ENCODE measurements at places on chromosomes 2 and 18.

- no peak for DNase-seq
Observed at GRCh38 chr2:204174034-204174433, 237.5 kb downstream of the ICOS start.

- no peak for DNase-seq
Observed at GRCh38 chr2:120626566-120626965, 109.1 kb upstream of the GLI2 start.

DNA sequence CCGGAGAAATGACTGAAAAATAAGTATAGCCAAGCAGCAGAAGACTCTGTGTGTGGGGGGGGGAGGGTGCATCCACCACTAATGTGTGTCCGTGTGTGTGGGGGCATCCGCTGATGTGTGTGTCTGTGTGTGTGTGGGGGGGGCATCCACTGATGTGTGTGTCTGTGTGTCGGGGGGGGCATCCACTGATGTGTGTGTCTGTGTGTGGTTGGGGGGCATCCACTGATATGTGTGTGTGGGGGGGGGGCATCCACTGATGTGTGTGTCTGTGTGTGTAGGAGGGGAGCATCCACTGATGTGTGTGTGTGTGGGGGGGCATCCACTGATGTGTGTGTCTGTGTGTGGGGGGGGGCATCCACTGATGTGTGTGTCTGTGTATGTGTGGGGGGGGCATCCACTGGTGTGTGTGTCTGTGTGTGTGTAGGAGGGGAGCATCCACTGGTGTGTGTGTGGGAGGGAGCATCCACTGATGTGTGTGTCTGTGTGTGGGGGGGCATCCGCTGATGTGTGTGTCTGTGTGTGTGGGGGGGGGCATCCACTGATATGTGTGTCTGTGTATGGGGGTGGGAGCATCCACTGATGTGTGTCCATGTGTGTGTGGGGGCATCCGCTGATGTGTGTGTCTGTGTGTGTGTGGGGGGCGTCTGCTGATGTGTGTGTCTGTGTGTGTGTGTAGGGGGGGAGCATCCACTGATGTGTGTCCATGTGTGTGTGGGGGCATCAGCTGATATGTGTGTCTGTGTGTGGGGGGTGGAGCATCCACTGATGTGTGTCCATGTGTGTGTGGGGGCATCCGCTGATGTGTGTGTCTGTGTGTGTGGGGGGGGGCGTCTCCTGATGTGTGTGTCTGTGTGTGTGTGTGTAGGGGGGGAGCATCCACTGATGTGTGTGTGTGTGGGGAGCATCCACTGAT, 125.0 kb downstream of the NFATC1 start:
- no peak for DNase-seq

GRCh38 chr2:127874378-127875269, 11.1 kb downstream of the AMMECR1L start:
- no peak for DNase-seq

DNA sequence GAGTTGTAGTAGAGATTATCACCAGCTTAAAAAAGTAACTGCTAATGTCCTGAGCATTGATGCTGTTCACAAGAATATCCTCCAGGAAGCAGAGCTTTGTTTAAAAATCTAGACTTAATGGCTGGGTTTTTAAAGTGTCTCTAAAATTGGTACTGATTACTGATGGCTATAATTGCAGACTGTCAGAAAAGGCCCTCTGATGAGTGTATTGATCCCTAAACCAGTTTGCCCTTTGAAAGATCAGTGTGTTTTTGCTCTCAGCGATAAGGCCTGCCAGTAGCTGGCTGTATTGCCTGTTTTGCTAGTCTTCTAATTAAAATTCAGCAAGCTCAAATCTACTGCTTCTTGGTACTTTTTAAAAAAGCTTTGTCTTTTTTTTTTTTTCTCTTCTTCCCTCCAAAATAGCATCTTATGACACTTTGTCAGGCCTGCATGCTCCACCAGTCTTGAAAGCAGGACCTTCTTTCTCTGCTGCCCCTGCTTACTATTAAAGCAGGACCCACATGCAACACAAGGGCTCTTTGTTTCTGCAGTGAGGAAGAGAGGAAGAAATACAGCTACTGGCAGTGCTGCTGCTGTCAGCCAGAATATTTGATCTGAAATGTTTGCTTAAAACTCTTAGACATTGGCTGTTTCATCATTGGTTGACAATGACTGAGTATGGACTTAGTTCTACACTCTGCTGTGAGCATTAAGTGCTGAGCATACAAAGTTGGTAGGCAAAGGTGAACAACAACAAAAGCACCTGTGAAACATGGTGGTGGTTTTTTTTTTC, 1.8 kb downstream of the SEC11C start:
- no peak for DNase-seq

DNA sequence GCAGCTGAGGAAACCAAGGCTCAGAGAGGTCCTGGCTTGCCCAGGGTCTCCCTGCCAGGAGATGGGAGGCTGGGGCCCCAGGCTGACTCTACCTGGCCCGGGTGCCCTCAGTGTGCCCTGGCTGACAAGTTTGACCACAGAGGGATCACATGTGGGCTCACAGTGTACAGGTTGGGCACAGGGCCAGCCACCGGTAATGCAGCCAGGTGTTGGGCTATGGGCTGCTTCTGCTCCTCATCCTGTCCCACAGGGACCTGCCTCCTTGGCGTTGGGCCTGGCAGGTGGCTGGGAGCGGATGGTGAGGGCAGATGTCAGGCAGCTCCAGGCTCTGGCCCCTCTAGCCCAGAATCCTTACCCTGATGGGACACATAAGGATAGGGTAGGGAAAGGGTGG, 250.5 kb downstream of the LOXHD1 start:
- DNase-seq: no peak

DNA sequence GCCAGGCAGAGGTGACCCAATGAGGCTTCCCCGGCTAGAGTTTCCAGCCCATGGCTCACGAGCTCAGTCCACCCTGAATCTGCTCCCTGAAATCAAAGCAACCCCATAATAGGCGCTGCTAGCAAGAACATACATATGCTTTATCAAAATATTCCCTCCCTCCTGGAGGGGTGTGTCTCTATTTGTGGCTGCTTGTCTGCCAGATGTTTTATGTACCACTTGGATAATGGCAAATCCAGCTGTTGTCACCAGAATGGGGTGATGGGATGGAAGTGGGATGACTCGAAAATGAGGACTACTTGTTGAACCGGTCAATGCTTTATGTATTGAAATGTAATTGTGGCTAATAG, 152.0 kb downstream of the GALNT14 start:
- no peak for DNase-seq

DNA sequence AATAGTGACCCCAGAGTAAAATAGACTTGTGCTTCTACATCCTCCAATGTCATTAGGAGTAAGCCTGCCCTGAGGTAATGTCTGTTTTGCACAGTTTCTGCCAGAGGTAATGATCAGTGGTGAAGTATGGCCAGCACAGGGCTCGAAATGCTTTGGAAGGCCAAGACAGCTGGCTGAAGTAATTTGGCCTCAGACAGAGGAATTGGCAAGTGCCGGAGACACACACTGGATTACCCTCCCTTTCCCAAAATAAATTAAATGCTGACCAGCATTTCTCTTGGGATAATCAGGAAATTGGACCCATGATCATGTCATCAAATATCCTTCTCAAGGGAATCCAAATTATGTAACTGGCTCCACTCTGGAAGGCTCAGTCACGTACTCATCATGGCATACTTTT, 379.0 kb upstream of the CHST9 start:
- DNase-seq: no peak

Data from H4 (cell line).